Vagina (tissue), 2 donors: ENCODE measurements at places on chromosomes 12 and 14. TPM values are rescaled to one million over a fixed set of nuclear protein-coding genes. Genes with fewer than 3 reads are reported as not detected.

- no peak for DNase-seq
These were observed 129.0 kb downstream of the RFLNA start for GRCh38 chr12:124423761-124424515.

DNA sequence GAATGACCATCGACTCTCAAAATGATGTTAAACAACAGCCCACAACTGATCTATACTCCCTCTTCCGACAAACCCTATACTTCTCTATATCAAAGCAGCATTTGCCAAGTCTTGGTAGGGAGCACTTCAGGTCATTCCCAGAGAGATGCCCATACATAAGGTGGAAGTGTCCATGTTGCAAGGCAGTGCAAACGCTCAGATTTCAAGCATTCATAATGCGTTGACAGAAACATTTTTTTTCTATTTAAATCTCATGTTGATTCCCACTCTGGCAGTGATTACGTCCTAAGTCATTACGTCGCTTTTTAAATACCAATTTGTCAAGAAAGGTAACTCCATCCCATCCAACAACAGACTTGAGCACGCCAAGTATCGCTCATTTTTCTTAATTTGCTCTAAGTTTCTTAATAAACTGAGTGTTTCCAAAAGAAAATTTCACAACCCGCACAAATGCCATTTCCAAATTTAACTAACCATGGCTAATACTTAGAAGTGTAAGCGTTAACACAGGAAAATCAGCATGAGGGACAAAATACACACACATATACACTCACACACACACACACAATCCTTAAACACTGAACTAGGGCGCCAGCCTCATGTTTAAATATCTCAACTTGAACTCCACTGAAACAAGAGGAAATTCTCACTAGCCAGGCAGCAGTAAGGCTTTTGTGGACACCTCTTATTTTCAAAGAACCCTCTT is 1.1 kb downstream of the GXYLT1 start:
- DNase-seq: no peak

- DNase-seq: no peak
These were observed 307.1 kb upstream of the RGS6 start for GRCh38 chr14:71625175-71625574.

- no peak for DNase-seq
These were observed 1538.3 kb upstream of the SEL1L start for GRCh38 chr14:83071888-83072501.

DNA sequence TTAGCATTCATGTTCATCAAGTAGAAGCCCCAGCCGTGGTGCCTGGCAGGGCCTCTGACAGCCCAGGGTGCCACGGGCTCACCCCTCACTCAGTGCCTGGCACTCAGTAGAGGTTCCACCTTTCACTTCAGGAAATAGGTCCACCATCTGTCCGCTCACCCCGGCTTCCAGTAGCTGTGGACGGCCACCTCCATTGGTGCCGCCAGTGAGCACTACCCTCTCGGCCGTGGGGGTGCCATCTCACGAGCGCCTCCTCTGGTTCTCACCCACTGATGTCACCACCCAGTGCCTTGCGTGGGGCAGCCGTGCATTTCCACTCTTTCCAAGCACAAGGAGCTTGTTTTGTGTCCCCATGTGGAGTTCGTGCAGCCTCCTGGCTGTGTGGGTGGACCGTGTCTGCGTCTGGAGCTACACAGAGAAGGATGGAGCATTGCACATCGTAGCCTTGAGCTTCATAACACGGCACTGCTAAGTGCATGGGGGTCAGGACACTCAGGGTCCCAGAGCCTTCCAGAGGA is 41.0 kb upstream of the MMP17 start:
- DNase-seq: no peak

- no peak for DNase-seq
These were observed 83.8 kb upstream of the PIWIL1 start for GRCh38 chr12:130253866-130254265.

DNA sequence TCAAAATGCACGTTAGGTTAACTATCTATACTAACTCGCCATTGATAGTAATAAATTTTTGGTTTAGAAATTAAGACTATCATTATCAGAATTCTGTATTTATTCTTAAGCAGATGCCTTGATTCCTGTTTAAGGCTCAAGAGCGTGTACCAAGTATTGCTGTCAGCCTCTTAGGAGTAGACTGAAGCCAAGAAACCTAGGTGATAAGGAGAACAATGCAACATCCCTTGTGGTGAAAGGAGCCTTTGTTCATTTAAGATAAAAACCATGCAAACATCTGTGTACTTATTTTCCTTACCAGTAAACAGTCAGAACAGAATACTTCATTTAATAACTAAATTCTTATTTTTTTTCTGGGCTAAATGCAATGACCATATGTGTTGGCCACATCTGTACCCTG is 109.4 kb upstream of the NOVA1 start:
- no peak for DNase-seq

GRCh38 chr12:78871566-78871965 is 7.0 kb downstream of the SYT1 start:
- no peak for DNase-seq

- no peak for DNase-seq
These were observed 228.9 kb upstream of the PRKD1 start for GRCh38 chr14:30156571-30156970.

GRCh38 chr14:61596990-61597389 is 98.3 kb upstream of the HIF1A start:
- DNase-seq: no peak

DNA sequence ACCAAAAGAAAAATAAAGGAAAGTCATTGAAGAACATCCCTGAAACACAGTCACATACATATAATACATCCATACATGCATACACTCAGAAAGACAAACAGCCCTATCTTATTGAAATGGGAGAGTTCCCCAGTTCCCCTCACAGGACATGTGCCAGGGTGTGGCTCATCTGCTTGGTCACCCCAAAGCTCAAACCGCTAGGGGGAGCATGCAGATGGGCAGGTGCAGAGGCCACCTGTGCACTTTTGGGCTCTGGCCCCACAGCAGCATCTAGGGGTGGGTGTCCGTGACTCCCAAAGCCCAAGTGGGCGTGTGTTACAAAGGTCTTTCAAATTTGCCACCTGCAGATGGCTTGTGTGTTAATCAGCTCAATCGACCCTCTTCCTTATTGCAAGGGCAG is 75.2 kb downstream of the CMAS start:
- no peak for DNase-seq

- DNase-seq: no peak
These were observed 129.5 kb downstream of the STXBP6 start for GRCh38 chr14:24920265-24921075.

- no peak for DNase-seq
These were observed 1077.0 kb downstream of the LRFN5 start for GRCh38 chr14:42683707-42684106.

GRCh38 chr12:111826992-111827391 is 15.0 kb upstream of the MAPKAPK5 start:
- no peak for DNase-seq

DNA sequence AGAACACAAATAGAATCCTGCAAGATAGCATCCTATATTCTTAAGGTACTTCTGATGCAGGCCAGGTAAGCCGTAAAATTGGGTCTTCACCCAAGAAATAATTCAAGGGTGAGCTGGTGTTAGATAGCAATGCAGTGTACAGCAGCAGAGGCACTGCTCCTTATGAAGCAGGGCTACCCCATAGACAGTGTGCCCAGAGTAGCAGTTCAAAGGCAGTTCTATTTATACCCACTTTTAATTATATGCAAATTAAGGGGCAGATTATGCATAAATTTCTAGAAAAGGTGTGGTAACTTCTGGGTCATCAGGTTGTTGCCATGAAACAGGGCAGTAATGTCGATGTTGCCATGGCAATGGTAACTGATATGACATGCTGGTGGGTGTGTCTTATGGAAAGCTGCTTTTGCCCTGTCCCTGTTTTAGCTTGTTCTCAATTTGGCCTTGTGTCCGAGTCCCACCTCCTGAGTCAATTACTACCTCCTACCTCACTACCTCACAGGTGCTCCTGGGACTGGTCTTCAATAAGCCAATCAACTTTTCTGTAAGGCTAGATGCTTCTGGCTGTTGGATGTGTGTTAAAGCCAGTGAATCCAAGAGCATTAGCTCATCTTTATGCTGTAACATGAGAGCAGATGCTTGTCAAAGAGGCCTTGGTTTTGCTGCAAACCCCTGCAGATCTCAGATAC is 61.0 kb downstream of the PPM1A start:
- DNase-seq: no peak

DNA sequence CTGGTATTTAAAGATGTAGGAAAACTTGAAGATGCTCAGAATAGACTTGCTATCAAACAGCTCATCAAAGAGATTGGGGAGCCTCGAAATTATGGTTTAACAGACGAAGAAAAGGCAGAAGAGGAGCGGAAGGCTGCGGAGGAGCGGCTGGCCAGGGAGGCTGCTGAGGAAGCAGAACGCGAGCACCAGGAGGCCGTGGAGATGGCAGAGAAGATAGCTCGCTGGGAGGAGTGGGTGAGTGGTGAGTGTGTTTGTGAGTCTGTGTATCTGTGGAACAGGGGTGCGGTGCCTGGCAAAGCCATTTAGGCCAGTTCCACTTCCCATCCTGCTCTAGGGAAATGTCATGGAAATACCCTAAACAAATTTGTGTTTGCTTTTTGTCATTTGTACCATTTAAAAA is 19.2 kb upstream of the PAPOLA start:
- no peak for DNase-seq

DNA sequence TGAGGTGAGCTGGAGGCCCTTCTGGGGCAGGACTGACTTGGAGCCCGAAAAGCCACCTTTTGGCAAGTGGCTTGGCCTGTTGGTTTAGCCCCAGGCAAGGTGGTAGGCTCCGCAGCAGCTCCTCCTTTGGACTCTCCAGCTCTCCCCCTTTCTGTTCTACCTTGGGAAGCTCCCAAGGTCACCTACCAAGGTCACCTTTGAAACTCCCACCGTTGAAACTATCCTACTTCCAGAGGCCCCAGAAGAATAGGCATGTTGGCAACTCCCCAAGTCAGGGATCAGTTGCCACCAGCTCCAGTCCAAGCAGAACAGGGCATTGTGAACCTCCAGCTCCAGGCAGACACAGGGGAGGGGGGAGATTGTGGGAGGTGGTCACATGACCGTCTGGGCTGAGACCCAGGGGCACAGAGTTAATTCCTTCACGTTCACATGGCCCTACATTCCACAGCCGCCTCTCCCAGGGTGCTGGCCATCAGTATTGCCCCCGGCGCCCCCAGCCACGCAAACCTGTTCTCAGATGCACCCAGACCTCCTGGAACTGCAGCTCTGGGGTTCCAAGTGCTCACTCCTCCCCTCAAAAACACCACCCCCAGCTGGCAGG is 14.4 kb downstream of the IRF2BPL start:
- no peak for DNase-seq

DNA sequence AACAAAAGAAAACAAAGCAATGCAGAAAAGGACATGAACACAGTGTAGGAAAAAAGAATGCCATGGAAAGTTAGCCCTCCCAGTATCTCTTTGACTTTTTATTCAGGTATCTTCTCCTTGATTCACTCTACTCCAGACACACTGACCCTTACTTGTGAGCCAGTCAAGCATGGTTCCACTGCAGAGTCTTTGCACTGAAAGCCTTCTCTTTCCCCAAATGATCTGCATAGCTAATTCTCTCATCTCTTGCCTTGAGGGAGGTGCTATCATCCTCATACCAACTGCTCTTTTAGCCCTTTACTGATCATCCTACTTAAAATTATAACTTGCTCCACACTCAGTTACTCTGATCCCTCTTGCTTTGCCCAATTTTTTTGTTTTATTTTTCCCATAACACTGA is 101.2 kb upstream of the SLC16A7 start:
- no peak for DNase-seq

DNA sequence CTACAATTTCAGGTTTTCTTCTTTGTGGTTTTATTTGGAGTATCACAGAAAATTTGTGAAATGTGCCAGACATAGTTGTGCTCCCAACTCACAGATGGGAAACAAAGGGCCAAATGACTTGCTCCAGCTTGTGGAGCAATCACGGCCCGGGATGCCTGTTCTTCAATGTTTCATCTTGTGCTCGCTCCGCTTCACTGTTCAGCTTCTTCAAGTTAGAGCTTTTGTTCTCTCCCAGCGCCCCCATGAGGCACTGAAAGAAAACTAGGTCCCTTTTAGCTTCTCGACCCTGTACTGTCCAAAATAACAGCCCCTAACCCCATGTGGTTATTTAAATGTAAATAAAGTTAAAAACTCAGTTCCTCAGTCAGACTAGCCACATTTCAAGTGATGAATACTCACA is 187.9 kb upstream of the STXBP6 start:
- DNase-seq: no peak

DNA sequence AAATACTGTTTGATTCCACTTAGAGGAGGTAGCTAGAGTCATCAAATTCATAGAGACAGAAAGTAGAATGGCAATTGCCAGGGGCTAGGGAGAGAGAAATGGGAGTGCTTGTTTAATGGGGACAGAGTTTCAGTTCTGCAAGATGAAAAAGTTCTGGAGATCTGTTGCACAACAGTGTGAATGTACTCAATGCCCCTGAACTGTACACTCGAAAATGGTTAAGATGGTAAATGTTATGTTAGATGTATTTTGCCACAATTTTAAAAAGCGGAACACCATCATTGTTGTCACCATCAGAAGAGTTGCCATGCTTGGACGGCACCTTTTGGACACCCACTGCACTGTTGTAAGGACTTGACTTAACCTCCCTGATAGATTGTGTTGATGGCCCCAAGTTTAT is 106.9 kb downstream of the SCARB1 start:
- no peak for DNase-seq

- DNase-seq: no peak
These were observed 2.0 kb upstream of the PPP1CC start for GRCh38 chr12:110744601-110745264.

GRCh38 chr12:7935590-7936581 is at the start of gene SLC2A3:
Gene SLC2A3, minus strand, starts transcription at chr12:7936187. Its CDS starts 153 bp downstream, at chr12:7936034.
- peak; percentile 91 for DNase-seq

- no peak for DNase-seq
These were observed 16.6 kb downstream of the HEATR5A start for GRCh38 chr14:31403707-31404106.

- DNase-seq: no peak
These were observed 350.2 kb downstream of the DIO2 start for GRCh38 chr14:79861111-79861510.

The PSMA6 gene
- 76.9 TPM for total RNA-seq

The GUCY2C gene
- total RNA-seq: 0.74 TPM

The CLEC1A gene
- total RNA-seq: 2.2 TPM

The LRTM2 gene
- not detected for total RNA-seq

The TCL1B gene
- total RNA-seq: not detected

The FOXN4 gene
- not detected for total RNA-seq

The RAD51AP1 gene
- total RNA-seq: 4.2 TPM

The CSRP2 gene
- total RNA-seq: 42.0 TPM

The ADAM21 gene
- not detected for total RNA-seq
